ENCODE measurements at places on chromosomes 2 and 18.

DNA sequence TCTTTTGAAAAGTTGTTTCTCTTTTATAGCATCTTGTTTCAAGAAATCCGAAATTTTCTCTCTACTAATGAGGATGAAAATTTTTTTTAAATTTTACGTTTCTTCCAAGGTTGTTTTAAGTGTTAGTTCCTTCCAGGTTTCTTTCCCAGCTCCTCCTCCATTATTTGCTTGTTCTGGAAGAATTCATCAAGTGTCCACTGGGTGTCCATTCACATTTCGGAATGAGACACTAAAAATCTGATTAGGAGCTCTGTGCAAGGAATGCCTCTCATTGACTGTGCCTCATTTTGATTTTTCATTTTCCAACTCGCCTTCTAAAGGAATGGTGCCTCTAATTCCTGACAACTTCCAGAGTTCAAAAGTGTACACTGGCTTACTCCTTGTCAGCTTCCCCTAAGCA is 6.1 kb downstream of the SP100 start:
- no peak for DNase-seq

GRCh38 chr2:98381494-98381893 is 35.2 kb downstream of the CNGA3 start:
- no peak for DNase-seq

DNA sequence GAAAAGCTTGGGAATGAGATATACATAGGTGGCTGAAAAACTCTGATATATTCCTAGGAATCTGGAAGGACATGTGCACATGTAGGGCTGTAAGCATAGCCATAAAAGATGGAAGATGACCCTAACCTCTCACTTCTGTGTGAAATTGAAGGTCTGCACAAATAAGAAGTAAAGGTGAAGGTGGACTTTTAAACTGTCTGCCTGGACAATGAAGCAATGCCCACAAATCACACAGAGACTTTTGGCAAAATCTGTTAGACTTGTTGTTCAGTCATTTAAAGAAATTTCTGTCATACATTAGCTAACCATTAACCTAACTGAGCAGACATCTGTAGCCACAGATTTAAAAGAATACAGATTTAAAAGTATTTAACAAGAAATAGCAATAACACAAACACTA is 65.3 kb upstream of the CCDC178 start:
- no peak for DNase-seq

DNA sequence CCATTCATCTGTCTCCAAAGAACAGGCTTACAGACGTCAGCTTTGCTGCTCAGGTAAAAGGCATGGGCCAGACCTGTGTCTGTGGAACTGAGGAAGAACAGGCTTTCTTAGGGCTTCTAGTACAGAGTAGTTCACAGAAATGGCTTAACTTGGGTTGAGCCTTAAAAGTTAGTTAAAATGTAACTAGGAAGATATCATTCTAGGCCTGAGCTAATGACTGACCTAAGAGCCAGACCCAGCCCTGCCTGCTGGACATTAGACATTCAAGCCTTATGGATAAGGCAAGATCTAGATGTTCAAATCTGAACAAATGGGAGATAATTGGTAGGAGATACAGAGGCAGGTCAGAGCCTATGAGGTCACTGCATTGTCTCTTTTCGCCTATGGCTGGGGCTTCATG is 73.9 kb upstream of the SLC14A2 start:
- no peak for DNase-seq

DNA sequence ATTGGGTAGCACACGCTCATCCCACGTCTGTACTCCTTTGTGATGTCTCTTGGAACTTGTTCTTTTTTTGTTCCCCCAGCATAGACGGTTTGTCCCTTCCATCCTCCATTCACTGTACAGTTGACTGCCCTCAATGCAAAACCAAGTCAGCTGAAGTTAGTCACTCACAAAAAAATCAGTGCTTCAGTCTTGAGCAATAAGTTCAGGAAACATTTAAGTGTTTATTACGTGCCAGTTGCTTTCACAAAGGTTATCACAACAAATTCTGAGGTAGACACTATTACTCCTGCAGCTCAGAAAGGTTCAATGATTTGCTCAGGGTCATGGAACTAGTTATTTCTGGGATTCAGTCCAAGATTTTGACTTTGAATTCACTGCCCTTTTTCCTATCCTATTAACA is 102.2 kb downstream of the PDE1A start:
- no peak for DNase-seq

- no peak for DNase-seq
Measured at GRCh38 chr2:49351560-49351959, 197.2 kb upstream of the FSHR start.

DNA sequence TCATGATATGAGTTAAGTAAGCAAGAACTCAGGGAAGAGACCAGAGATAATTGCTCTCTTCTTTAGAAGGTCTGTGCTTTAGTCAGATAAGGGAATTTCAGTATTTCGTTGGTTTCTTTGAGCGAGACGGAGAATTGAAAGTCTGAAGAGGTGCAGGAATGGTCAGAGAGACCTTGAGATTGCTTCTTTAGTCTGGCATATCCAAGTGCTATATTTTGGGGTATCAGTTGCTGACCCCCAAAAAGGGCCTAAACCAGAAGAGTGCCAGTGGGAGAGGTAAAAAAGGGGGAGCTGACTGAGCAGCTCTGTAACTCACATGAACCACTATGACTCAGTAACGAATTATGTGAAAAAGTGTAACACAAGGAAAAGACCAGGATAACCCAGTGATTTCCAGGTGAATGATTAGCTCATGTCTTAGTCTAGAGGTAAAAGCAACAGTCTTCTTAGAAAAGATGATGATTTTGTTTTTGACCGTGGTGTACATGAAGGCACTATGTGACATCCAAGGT is 932.9 kb downstream of the TDRD15 start:
- DNase-seq = no peak

DNA sequence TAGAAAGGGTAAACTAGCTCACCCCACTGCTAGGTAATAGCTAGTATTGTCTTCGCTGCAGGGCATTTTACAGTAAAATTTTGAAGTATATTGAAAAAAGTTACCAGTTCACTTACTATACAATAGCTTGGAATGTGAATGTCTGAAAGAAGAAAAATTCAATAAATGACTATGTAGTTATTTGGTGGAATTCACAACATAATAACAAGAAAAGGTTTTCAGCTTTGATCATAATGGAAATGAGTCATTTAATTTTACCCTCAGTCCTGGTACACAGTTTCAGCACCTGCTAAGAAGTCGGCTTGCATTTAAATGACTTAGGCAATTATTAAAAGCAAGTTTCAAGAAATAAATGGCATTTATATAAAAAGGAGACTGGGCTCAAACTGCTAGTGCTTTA is 90.4 kb downstream of the NUP35 start:
- DNase-seq = no peak

DNA sequence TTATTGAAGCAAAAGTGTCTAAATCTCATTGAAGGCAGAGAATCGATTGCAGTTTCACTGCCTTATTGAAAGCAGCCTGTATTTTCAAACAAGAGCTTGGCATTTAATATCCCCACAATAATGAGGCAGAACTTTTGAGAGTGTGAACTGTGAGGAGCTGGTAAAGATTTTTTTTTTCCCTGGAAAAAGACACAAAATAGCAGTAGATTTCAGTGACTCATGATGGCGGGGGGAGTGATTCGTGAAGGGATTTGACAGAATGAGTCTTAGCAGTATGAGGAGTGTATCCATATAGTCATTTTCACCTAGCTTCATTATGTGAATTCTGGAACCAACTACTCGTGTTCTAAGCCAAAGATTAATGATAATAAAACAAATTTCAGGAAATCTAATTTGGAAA is 242.9 kb downstream of the ARL6IP6 start:
- DNase-seq = no peak

Measured in activated CD8-positive, alpha-beta memory T cell treated with anti-CD3 and anti-CD28 coated beads, Interleukin-2, amount 50 U/mL, for 48 hours (primary cell).